Smooth muscle cell of the umbilical artery (primary cell): ENCODE measurements at places on chromosomes 2 and 18. TPM values are rescaled to one million over a fixed set of nuclear protein-coding genes. Genes with fewer than 3 reads are reported as not detected.

Gene KIAA2012
- total RNA-seq = under 0.01 and 0.09 TPM in 2 replicates

Gene NT5C1B
- total RNA-seq = not detected in 2 replicates

Gene PAX8
- 0.30 and 0.65 TPM in 2 replicates for total RNA-seq

Gene MITD1
- 25.5 and 26.9 TPM in 2 replicates for total RNA-seq

Gene IMPACT
- 33.6 and 34.0 TPM in 2 replicates for total RNA-seq
